ENCODE measurements at places on chromosomes 7 and 10.

- DNase-seq, result no peak
Observed at GRCh38 chr7:42854571-42855118, 57.2 kb downstream of the C7orf25 start.

DNA sequence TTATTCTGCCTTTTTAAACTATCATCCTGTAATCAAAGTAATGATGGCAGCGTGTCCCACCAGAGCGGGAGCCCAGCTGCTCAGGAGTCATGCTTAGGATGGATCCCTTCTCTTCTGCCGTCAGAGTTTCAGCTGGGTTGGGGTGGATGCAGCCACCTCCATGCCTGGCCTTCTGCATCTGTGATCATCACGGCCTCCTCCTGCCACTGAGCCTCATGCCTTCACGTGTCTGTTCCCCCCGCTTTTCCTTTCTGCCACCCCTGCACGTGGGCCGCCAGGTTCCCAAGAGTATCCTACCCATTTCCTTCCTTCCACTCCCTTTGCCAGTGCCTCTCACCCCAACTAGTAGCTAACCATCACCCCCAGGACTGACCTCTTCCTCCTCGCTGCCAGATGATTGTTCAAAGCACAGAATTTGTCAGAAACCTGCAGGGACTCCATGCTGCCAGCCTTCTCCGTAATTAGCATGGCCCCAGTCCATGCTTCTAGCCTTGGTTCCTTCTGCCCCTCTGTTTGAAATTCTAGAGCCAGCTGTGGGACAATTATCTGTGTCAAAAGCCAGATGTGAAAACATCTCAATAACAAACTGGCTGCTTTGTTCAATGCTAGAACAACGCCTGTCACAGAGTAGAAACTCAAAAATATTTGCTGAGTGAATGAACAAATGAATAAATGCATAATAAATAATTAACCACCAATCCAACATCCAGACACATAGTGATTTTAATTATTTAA lies 151.7 kb downstream of the EGFR start:
- no peak for DNase-seq

GRCh38 chr7:90710466-90710850 lies 114.3 kb downstream of the CDK14 start:
- DNase-seq, result no peak

- DNase-seq, result no peak
Observed at GRCh38 chr10:132866601-132867381, 75.6 kb downstream of the CFAP46 start.

- DNase-seq, result no peak
Observed at GRCh38 chr7:135386776-135387175, 123.1 kb downstream of the CNOT4 start.

- DNase-seq, result no peak
Observed at GRCh38 chr10:74118804-74119203, 31.8 kb downstream of the AP3M1 start.

DNA sequence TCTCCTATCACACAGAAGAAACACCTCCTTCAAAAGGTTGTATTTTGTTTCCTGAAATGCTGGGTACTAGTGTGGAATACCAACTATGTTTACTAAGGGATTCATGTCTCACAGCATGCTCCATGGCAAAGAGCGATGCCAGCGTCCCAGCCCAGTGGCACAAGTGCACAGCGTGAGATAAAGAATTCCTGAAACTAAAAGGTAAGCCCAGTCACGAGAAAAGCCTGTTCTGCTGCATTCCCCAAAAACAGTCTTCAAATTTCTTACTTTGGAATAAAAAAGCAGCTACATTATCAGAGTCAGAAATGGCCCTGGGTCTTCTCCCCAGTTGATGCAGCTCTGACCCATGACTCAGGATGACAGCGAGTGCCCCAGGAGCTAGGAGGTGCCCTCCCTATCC lies 53.1 kb upstream of the DDC start:
- DNase-seq, result no peak

DNA sequence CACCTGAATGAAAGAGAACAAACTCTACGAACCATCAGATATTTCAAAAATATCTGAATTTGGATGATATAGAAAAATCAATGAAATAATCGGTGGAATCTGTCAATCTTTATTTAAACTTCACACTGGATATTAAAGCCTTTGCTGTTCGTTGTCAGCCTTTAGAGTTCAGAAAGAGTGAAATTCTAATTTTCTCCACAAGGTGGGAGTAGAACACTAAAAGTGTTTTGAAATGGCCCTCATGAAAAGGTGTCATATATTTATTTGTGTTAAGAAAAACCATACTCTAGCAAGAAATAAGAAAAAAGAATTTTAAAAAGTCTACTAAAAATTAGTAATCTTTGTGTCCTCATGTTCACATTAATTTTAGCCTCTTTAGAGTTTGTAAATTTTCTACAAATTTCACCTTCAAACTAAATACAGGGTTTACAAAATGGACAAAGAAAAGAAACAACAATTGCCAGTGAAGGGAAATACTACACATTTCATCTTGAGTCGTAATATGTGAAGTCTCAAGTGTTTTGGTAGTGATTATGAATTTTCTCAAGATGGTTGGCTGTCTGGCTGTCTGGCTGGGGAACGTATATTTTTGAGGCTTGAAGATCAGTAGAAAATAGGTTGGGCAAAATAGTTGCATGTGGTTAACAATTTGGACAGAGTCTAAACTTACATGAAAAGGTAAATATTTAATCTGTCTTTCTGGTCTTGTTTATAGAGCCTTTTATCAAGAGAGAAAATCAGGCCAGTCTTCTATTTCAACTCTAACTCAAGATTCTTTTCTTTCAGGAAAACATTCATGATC lies 43.7 kb downstream of the DNAJB9 start:
- peak; percentile 33 for DNase-seq
